Left ventricle myocardium superior (tissue), 1 donor: ENCODE measurements at places on chromosomes 11 and 22. TPM values are rescaled to one million over a fixed set of nuclear protein-coding genes. Genes with fewer than 3 reads are reported as not detected.
A peak's percentile ranks its signal among the peaks of the same experiment; 100 is the strongest.

GRCh38 chr11:63908631-63909401, 8.1 kb downstream of the RCOR2 start:
- peak; percentile 75 for DNase-seq

Gene KDELR3
- 4.2 TPM for total RNA-seq

Gene CYB561A3
- total RNA-seq, result 10.9 TPM

GRCh38 chr22:24325105-24325757, 54.6 kb downstream of the SPECC1L start:
- DNase-seq, result no peak

DNA sequence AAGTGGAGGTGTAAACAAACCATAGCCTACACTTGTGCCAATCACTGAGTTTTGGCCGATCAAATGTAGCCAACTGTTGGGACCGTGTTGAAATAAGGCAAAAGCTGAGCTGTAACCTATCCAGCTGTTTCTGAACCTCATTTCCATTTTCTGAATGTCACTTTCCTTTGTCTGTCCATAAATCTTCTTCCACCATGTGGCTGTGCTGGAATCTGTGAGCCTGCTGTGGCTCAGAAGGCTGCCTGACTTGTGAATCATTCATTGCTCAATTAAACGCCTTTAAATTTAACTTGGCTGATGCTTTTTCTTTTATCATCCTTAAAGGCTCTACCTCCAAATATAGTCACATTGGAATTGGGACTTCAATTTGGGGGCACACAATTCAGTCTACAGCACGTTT, 203.1 kb upstream of the MPPED2 start:
- no peak for DNase-seq

Gene GTSE1
- total RNA-seq, result 0.45 TPM

Gene MPPED1
- total RNA-seq, result not detected

Gene CALCA
- total RNA-seq, result not detected

Gene LRRC32
- total RNA-seq, result 30.8 TPM

DNA sequence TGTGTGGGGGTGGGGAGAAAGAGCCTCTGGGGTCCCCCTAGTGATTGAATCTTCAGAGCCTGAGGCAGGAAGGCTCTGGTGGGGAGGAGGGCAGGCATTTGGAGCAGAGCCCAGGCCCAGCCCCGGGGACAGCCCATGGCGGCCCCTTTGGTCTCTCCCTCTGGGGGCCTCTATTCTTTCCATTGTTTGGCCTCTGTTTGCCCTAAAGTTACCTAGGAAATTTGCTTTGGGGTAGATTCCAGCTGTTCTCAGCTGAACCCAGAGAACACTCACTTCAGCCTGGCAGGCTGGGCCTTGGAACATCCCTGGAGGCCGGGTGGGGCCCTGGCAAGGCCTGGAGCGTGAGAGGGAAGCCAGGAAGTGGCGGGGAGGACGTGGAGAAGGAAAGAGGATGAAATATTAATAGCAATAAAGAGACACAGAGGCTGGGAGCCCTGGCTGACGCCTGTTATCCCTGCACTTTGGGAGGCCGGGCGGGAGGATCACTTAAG, 22.9 kb upstream of the A4GALT start:
- peak; percentile 91 for DNase-seq

DNA sequence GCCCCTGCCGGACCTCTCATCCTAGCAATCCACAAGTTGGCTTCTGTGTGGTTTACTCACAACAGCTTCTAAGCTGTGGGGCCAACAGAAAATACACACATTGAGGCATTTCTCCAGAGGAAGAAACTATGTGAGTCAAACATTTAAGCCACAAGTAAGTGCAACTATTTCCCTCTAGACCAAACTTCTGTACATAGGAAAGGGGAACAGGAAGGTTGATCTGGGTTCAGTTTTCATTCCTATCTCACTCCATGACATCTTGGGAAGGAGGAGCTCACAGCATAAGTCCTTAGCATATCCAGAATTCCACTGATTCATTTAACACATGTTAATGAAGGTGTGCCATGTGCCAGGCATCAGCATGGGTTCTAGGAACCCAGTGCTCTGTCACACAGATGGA, 72.8 kb upstream of the PICALM start:
- no peak for DNase-seq

DNA sequence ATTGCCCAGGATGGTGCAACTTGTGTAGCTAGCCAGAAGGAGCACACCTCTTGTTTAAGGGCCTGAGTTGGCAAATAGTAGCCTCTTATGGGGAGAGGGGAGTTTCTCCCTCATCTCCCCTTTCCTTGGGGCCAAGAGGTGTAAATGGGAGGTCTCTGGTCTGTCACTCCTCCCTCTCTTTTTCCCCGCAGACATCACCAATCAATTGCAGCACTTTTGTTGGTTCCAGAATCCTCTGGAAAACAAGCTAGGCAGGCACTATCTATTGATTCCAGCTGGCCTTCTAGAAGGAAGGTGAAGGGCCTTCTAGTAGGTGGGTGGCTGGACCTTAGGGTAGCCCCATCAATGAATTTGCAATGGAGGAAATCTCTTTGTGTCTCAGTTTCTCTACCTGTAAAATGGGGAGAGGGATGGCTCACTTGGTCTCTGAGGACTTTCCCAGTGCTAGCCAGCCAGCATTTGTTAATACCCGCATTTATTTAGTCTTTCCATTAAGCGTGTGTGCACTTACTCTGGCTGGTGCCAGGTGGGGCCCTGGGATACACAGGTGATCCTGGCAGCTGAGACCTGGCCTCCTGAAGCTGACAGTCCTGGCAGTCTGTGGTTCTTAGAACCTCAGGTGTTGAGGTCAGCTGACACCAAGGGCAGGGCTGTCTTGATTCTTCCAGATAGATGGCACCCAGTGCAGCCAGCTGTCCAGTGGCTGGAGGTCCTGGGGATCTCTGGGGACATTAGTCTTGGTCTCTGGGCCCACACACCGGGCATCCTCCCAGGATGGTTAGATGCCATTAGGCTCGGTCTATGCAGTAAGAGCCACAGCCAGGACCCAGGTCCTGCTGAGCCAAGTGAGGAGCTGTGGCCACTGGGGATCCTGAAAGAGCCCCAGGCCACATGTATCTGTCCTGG, 51.7 kb downstream of the TSPAN18 start:
- no peak for DNase-seq

DNA sequence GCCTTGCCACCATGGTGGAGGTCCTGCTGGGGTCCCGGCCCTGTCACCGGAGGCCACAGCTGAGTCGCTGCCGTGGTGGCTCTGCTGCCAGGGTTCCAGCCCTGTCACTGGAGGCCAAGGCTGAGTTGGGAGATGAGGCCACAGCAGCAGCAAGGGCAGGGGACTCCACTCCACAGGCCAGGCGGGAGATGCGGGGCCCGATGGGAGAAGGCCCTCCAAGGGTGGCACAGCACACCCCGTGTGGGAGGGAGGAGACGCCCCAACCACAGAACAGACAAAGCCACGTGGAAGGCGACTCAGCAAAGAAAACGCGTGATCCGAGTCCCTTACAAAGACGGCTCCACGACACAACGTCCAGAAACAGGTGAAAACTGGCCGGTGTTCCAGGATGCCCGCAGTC, 159.3 kb downstream of the BRD1 start:
- DNase-seq, result peak; percentile 16

Gene NAALADL1
- total RNA-seq, result 5.3 TPM

DNA sequence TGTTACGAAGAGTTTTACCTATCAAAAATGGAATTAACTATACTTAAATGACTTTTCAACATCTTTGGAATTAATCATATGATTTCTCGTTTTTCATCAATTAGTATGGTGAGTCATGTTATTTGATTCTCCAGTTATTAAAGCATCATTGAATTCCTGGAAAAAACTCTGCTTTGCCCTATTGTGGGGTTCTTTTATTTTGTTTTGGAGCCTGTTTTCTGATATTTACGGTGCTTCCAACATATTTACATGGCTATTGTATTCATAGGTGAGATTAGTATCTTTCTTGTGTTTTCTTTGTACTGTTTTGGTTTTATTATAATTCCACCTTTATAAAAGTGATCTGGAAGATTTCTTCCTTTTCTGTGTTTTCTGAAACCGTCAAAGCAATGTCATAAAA, 902.7 kb downstream of the TBC1D22A start:
- no peak for DNase-seq

Gene TRIM49
- not detected for total RNA-seq

Gene TMEM86A
- total RNA-seq, result 4.5 TPM

GRCh38 chr22:38860283-38861169, 11.5 kb downstream of the CBX6 start:
- no peak for DNase-seq

Gene BAIAP2L2
- 0.15 TPM for total RNA-seq

Gene CASTOR1
- total RNA-seq, result 7.6 TPM

DNA sequence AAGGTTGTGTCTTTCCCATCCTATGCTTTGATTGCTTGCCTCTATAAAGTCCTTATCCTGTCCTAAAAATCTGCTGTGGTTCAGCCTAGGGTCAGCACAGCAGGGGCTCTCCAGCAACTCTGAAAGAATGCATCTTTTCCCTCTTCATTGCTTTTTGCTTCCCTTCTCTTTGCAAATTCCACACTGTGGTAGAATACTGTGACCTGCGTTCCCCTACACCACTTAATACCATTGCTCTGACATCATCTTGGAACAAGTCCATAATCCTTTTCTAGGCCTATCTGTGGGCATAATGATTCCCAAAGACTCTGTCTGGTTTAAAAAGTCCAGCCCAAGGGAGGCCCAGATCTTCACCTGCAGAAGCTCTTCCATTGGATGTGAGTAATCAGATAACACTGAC, 177.7 kb downstream of the NAV2 start:
- DNase-seq, result no peak

Gene KDM4D
- total RNA-seq, result 0.59 TPM

GRCh38 chr11:28969832-28970231, 861.6 kb downstream of the METTL15 start:
- no peak for DNase-seq

- DNase-seq, result no peak
Measured at GRCh38 chr22:43567691-43568324, 156.0 kb downstream of the MPPED1 start.

DNA sequence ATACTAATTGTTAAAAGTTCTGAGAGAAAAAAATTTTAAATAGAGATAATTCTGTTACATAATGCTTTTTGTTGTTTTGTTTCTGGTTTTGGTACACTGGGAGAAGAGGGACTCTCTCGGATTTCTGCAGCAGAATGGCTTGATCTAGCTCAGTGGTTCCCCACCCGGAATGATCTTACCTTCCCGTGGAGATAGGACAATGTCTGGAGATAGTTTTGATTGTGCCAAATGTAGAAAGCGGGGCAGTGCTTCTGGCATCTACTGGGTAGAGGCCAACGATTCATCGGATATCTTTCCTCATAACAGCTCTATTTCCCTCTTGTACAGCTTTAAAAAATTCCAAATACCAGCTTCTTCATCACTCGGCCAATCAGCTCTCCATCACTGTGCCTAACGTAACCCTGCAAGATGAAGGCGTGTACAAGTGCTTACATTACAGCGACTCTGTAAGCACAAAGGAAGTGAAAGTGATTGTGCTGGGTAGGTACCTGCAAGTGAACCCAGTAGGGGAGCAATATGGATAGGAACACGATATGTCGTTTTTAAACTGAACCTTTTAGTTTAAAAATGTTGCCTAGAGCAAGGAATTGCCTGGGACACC, 13.2 kb downstream of the CRTAM start:
- no peak for DNase-seq

DNA sequence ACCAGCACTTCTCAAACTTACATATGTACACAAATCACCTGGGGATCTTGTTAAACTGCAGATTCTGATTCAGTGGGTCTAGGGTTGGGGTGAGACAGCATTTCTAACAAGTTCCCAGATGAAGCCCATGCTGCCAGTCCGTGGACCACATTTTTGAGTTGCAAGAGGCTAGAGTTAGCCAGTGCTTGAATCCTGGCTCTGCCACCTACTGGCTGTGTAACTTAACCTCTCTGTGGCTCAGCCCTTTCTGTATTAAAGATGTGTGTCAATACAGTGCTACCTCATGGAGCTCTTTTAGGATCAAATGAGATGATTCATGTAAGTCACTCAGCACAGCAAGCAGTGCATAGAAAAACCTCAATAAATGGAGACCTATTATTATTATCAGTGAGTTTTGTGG, 90.2 kb upstream of the ISX start:
- DNase-seq, result no peak

DNA sequence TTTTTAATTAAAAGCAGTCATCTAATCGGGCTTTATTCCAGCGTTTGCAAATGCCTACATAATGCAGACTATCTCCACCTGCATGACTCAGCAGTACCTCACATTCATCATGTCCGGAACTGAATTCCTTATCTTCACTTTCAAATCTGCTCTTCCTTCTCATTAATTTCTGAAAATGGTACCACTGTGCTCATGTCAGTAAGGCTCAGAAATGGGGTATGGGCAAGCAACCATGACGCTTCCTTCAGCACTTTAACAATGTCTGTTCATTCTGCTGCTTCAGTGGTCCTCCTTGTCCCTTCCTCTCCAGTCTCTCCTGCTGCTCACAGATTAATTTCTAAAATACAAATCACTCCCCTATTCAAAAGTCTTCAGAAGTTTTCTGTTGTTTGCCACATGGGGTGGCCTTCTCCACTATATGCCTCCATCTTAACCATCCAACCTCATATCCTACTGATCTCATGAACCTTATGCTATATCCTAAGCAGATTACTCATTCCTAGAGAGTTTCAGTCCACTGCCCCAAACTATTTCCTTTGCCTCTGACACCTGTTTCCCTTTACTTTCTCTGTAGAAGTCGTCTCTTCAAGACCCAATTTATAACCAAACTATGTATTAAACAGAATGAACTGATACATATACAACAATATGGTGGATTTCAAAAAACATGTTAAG, 7.0 kb downstream of the GTF2H1 start:
- DNase-seq, result no peak

Gene KRTAP5-10
- total RNA-seq, result not detected

DNA sequence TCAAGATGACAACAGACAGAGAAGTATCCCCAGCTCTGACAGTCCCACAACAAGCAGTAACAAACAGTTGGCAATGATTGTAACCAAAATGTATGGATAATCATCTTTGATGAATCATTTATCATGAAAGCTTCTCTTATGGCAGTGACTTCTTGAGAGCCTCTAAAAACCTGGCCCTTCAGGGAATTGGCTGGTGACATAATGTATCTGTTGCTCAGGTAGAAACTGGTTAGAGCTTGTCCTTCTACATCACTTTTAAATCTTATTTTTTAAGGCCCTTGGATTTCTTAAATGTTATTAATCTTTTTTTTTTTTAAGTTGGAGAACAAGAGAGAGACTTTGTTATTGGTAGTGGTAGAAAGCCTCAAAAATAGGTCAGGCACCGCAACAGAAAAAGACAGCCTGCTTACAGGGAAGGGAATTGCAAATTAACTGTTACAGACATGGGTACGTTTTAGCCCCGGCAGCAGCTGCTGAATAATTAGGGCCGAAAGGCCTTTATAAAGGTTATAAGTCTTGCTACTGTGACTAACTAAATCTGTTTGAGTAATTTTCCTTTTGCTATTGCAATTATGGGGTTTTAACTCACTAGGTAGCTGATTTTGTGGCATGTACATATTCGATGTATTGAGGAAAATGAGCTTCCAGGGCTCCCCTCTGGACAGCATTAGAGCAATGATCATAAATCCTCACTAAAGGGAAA, 207.7 kb upstream of the LRRC4C start:
- no peak for DNase-seq

- DNase-seq, result no peak
Measured at GRCh38 chr11:104122836-104123235, 41.1 kb downstream of the PDGFD start.
